SW 1271 (cell line): ENCODE measurements at places on chromosomes 5 and 9.
A peak's percentile ranks its signal among the peaks of the same experiment; 100 is the strongest.

GRCh38 chr5:131022811-131023497 lies 142.1 kb downstream of the HINT1 start:
- no peak for DNase-seq

DNA sequence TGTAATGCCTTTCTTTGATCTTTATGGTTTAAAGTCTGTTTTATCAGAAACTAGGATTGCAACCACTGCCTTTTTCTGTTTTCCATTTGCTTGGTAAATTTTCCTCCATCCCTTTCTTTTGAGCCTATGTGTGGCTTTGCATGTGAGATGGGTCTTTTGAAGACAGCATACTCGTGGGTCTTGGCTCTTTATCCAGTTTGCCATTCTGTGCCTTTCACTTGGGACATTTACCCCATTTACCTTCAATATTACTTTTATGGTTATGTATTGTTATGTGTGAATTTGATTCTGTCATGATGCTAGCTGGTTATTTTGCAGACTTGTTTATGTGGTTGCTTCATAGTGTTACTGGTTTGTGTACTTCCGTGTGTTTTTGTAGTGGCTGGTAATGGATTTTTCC lies 59.2 kb downstream of the YTHDC2 start:
- DNase-seq, result no peak

GRCh38 chr5:1779782-1780613 lies 19.6 kb downstream of the MRPL36 start:
- DNase-seq, result no peak

DNA sequence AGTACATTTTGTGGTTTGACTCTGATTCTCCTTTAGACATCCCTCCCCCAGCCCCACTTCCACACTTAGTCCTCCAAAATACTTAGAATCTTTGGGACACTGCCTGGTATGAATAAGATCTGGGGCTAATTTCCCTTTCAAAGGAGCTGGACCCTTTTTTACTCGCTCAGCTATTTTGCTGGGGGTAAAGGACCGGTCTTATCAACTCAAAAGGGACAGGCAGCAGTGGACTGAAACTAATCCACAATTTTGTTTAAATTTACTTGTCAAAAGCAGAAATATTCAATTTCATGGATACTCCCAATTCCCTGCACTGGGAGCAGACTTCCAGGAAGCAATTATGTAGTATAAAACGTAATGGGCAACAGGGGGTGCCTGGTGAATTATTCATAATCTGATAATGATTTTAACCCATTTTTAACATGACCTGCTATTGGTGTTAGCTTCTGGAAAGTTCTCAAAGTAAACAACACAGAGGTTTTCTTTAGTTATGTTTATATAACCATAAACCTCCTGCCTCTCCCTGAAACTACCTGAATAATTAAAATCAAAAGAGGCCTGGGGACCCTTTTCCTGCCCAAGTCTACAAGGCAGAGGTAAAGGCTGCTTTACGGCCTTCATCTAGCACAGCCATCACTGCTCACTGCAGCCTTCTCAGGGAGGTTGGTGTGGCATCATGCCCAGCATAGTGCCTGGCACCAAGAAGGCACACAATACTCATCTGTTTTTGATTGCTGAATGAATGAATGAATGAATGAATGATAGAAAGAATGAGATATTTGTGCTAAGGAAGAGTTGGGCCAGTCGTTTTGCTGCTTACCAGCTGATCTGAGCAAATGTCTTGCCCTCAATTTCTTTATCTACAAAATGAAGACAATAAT lies 44.2 kb upstream of the GNPDA1 start:
- DNase-seq, result no peak

GRCh38 chr5:162107591-162107990 lies 40.0 kb downstream of the GABRG2 start:
- no peak for DNase-seq

- DNase-seq, result no peak
These were observed 286.5 kb downstream of the KCTD16 start for GRCh38 chr5:144457160-144457559.

- no peak for DNase-seq
These were observed 78.1 kb upstream of the DIRAS2 start for GRCh38 chr9:90720621-90721265.

GRCh38 chr5:136232316-136232715 lies 39.4 kb upstream of the SMIM32 start:
- no peak for DNase-seq

DNA sequence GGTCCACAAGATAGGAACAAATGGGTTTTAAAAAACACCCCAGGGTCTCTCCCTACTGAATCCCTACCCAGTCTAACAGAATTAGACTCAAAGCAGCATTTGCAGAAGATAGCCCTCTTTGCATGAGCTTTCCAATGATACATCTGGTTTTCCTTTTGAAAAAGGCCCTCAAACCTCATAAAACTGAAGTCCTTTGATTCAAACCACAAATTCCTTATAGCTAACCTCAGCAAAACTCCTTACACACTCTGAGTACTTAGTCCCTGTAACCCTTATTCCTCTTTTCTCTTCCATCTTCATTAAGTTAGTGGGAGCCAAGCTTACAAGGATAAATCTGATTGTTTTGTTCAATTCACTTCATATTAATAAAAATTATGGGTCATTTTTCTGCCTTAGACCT lies 90.5 kb upstream of the TNC start:
- DNase-seq, result no peak

- no peak for DNase-seq
These were observed 183.5 kb downstream of the CDK5RAP2 start for GRCh38 chr9:120396418-120396817.

DNA sequence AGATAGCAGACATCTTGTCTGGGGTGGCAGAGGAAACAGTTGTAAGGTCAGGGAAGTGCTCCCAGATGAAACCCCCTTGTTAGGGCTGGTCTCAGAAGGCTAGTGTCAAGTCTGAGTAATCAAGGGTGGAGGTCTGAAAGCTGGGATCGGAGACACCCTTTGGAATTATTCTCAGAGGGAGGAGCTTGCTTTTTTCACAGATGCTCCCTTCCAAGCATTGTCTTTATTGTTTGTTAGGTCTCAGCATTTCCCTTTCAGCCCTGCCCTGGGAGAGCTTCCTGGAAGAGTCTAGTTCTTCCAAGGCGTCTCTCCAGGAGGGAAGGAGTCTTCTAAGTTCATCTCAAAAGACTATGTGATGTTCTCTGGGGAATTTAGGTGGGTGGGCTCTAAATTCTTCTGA lies 3.2 kb downstream of the TEK start:
- no peak for DNase-seq

GRCh38 chr9:127222388-127223095 lies 42.0 kb upstream of the GARNL3 start:
- no peak for DNase-seq

DNA sequence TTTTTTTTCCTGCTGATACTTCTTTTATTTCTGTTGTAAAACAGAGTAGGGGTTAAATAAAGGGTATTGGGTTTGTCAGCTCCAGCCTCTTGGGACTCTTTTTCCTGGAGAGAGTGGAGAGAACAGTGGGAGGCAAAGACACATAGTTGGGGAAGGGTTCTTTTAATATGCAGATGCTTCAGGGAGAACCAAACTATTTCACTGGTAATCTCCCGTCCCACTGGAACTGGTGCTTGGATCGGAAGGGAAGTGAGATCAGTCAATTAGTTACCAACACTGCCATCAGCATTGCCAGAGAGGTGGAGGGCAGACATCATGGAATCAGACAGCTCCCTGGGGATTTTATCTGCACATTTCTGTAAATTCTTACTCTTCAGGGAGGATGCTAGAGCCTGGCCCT lies 47.6 kb upstream of the ELOVL7 start:
- no peak for DNase-seq

GRCh38 chr9:130846487-130847305 lies 11.6 kb downstream of the ABL1 start:
- DNase-seq, result peak; percentile 85

- peak; percentile 14 for DNase-seq
These were observed at the start of gene AIF1L for GRCh38 chr9:131096269-131097125. AIF1L (plus strand) TSS chr9:131096531; CDS start chr9:131096630, 99 bp downstream.

DNA sequence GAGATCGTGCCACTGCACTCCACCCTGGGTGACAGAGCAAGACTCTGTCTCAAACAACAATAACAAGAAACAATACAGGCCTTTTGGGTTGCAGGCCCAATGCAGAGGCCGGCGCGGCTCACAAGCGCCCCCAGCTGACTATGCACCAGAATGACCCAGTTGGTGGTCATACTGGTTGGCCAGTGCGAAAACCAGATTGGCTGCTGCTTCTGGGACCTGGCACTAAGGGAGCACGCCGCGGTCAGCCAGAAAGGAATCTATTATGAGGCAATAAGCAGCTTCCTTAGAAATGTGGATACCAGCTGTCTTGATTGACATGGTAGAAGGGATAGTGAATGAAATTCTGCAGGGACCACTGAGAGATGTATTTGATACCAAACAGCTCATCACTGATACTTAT lies 35.0 kb downstream of the RANBP17 start:
- no peak for DNase-seq

- no peak for DNase-seq
These were observed 14.9 kb downstream of the GLDC start for GRCh38 chr9:6630502-6631206.

DNA sequence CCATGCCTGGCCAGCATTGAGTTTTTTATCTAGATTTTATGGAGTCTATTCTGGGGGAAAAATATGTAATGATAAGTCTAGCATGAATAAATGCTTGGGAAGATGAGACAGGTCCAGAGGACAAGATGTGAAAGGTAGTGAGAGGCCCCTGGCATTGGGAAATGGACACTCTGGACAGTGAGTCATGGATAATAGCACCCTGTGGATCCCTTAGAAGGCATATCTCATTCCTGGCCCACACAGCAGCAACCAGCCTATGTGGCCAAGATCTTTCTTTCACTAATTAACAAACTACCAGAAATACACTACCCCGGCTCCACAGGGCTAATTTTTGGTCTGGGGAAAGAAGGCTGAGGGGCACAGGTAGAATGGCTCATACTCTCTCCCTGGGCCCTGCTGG lies 356.1 kb downstream of the TRIM32 start:
- DNase-seq, result no peak

- no peak for DNase-seq
These were observed 6.8 kb downstream of the MGAT1 start for GRCh38 chr5:180795771-180796313.

DNA sequence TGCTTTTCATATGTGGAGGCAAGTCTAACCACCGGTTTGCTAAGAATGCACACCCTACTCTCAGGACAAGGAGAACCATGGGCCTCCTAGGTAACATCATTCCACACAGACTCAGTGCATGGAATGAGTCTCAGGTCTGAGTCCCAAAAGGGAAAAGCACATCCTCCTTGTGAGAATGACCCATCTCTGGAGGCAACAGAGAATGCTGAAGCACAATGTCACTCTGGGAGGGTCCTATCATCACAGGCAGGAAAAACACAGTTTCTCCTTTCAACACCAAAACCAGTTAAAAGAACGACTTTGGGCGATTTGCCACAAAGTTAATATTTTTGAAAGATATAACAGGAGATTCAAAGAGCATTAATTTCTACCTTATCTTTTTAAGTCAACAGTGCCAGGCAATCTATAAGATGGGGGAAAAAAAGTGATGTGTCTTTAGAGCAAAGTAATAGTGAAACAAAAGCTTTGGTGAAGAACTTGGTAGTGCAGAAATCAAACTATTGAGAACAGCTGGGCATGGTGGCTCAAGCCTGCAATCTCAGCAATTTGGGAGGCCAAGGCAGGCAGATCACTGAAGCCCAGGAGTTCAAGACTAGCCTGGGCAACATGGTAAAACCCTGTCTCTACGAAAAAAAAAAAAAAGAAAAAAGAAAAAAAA lies 97.3 kb downstream of the OXCT1 start:
- DNase-seq, result no peak

DNA sequence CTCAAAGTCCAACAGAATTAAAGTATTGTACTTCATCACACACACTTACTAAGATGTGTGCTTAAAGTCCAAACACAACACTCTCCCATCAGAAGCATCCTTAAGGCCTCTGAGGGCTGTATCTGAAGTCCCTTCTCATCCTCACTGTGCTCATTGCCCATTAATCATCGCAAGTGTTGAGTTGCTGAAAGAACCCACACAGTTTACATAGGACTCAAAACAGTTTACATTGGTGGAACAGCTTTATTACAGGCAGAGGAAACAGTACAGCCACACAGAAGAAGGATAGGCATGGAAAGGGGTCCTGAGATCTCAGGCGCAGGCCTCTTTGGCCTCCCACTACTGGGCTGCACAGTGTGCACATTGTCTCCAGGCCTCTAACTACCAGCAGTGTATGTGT lies 113.4 kb downstream of the CMYA5 start:
- DNase-seq, result no peak

- DNase-seq, result no peak
These were observed 23.3 kb downstream of the SLC1A3 start for GRCh38 chr5:36629729-36630128.

DNA sequence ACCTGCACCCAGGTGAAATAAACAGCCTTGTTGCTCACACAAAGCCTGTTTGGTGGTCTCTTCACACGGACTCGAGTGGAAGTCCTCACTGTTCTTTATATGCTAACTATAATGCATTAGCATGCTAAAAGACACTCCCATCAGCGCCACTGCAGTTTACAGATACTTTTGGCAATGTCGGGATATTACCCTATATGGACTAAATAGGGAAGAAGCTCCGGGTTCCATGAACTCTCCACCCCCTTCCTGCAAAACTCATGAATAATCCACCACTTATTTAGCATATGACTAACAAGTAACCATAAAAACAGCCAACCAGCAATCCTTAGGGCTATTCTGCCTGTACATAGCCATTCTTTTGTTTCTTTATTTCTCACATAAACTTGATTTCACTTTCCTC lies 426.2 kb upstream of the PTPRD start:
- DNase-seq, result no peak

- no peak for DNase-seq
These were observed 21.7 kb downstream of the LPAR1 start for GRCh38 chr9:111016426-111017045.

GRCh38 chr5:77924081-77924480 lies 147.9 kb upstream of the TBCA start:
- DNase-seq, result no peak

GRCh38 chr5:115838885-115839518 lies 2.4 kb downstream of the ATG12 start:
- DNase-seq, result peak; percentile 25

- peak; percentile 15 for DNase-seq
These were observed 7.3 kb upstream of the CTSV start for GRCh38 chr9:97046228-97046627.

- DNase-seq, result no peak
These were observed 1.3 kb downstream of the SLC6A3 start for GRCh38 chr5:1443991-1444360.

- DNase-seq, result no peak
These were observed 154.1 kb downstream of the PCSK1 start for GRCh38 chr5:96278981-96279380.

GRCh38 chr5:38968665-38969064 lies 105.5 kb downstream of the RICTOR start:
- no peak for DNase-seq

- DNase-seq, result no peak
These were observed 110.3 kb upstream of the SLIT3 start for GRCh38 chr5:169410996-169411783.

DNA sequence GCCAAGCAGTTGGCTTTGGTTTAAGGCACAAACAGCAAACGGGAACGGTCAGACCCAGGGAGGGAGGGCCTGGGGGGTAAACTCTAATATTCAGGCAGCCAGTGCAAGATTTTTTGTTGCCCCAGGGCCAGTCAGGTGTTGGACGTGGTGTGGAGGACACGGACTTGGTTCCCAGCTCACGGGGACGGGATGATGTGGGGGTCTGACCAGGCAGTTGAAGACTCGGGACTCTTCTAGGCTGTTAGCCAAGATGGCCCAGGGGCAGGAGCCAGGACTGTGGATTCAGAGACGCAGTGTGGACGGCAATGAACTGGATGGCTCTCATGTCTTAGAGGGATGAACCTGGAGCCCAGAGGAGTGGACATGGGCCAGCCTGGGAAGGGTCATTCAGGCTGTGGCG lies 169.2 kb downstream of the C9orf50 start:
- DNase-seq, result no peak
